ENCODE measurements at places on chromosomes 3 and 15. TPM values are rescaled to one million over a fixed set of nuclear protein-coding genes. Genes with fewer than 3 reads are reported as not detected.

- peaks cover 14% of the 10 kb centered on the region for H3K4me1 ChIP-seq
- DNase-seq: peak; percentile 64
- no peaks in the 10 kb centered on the region for H3K27me3 ChIP-seq
These were observed 781 bp upstream of the CYP1A1 start for GRCh38 chr15:74725845-74726773.

SNX22 gene
- 19.3 TPM for total RNA-seq

PPP1R14D gene
- 3.3 TPM for total RNA-seq

DNA sequence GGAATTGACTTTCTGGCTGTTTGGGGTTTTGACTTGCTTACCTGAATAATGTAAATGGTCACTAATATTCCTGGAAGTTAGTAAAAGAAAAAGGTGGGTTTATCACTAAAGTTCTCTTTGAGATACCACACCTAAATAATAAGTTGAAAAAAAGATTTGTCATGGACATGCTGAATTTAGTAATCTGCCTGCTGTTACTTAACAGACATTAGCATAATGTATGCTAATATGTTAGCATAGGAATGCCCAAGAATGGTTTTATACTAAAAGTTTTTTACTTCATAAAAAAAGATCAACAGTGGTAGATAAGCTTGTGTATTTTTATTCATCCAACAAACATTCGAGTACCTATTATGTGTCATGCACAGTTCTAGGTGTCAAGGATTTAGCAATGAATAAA is 36.5 kb downstream of the GMPS start:
- no peaks in the 10 kb centered on the region for H3K4me1 ChIP-seq
- no peak overlapping the region for H3K27ac ChIP-seq
- peaks cover 6% of the 10 kb centered on the region for H3K36me3 ChIP-seq
- no peak for DNase-seq
- H3K27me3 ChIP-seq: no peaks in the 10 kb centered on the region

DNA sequence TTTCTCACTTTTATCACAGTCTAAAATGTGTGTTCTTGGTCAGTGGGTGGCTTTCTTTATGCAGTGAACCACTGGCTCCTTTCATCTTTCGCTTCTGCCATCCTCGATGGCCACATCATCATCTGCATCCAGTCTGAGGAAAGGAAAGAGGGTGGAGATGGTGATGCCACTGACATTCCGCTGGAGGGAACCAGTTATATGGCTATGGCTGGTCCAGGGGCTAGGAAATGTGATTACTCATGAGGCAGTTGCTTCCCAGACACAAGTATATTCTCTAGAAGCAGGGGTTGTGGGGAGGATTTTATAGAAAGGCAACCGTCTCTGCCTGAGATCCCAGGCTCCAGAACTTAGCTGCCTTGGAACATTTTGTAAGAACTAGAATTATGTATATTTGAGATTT is 246.7 kb upstream of the AZI2 start:
- H3K4me1 ChIP-seq: no peaks in the 10 kb centered on the region
- no peak overlapping the region for H3K27ac ChIP-seq
- H3K4me3 ChIP-seq: no peak overlapping the region
- no peaks in the 10 kb centered on the region for H3K36me3 ChIP-seq
- H3K27me3 ChIP-seq: no peaks in the 10 kb centered on the region

- peaks cover 58% of the 10 kb centered on the region for H3K36me3 ChIP-seq
- H3K27me3 ChIP-seq: no peaks in the 10 kb centered on the region
- no peak for DNase-seq
- no peak overlapping the region for H3K4me3 ChIP-seq
- no peaks in the 10 kb centered on the region for H3K4me1 ChIP-seq
These were observed 22.5 kb downstream of the ALS2CL start for GRCh38 chr3:46670891-46671427.

- H3K4me1 ChIP-seq: no peaks in the 10 kb centered on the region
- H3K27me3 ChIP-seq: no peaks in the 10 kb centered on the region
- no peak for DNase-seq
These were observed 7.3 kb upstream of the SCAPER start for GRCh38 chr15:76912430-76912829.
